ENCODE measurements at places on chromosomes 6 and 20.

DNA sequence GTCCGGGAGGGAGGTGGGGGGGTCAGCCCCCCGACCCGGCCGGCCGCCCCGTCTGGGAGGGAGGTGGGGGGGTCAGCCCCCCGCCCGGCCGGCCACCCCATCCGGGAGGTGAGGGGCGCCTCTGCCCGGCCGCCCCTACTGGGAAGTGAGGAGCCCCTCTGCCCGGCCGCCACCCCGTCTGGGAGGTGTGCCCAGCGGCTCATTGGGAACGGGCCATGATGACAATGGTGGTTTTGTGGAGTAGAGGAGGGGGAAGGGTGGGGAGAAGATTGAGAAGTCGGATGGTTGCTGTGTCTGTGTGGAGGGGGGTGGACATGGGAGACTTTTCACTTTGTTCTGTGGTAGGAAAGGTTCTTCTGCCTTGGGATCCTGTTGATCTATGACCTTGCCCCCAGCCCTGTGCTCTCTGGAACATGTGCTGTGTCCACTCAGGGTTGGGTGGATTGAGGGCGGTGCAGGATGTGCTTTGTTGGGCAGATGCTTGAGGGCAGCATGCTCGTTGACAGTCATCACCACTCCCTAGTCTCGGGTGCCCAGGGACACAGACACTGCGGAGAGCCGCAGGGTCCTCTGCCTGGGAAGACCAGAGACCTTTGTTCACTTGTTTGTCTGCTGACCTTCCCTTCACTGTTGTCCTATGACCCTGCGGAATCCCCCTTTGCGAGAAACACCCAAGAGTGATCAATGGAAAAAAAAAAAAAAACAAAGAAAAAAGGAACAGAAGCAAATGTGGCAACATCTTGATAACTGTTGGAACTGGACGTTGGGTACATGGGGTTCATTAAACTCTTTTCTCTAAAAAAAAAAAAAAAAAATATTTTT is 15.7 kb upstream of the E2F1 start:
- H3K27ac ChIP-seq = no peak overlapping the region
- H3K4me3 ChIP-seq = no peak overlapping the region

DNA sequence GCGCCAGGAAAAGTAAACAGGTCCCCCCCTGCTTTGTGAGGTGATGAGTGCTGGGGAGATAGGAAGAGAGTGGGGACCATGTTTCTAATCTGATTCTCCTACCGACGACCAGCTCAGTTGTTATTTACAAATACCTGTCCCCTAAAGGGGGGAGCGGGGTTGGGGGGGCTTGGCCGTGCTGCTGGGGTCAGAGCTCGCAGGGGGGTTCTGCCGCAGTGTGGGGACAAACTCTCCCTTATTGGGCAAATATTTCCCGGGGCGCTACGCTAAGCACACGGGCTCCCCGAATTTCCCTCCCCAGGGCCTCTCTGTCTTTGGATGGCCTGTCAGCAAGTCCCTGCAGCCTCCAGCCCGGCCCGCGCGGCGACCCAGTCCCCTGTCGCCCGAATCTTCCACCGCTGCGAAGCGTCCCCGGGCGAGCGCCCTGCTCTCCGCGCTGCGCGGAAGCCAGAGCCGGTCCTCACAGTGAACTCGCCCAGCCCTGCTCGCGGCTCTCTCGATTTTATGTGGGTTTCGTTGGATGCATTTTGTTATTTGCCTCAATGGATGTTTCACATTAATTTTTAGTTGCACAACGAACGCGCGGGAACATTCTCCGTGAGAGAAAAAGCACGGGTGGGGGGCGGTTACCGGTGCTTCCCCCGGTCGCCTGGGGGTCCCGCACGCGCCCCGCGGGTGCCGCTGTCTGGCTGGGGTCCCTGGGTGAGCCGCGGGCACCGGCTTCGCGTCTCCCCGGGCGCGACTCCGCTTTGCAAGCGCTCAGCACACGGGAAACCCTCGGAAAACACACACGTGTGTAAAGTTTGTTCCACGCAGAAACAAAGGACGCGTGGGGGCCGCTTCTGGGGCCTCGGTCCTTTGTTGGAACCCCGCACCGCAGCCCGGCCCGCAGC is 1.5 kb upstream of the STX16 start:
- DNase-seq = no peak
- peak overlapping the region; percentile 59 for H3K4me3 ChIP-seq
- H3K36me3 ChIP-seq = no peaks in the 10 kb centered on the region
- no peaks in the 10 kb centered on the region for H3K4me1 ChIP-seq

GRCh38 chr20:62772103-62772611 is 24.1 kb upstream of the MRGBP start:
- H3K27ac ChIP-seq = no peak overlapping the region
- H3K4me1 ChIP-seq = no peaks in the 10 kb centered on the region

DNA sequence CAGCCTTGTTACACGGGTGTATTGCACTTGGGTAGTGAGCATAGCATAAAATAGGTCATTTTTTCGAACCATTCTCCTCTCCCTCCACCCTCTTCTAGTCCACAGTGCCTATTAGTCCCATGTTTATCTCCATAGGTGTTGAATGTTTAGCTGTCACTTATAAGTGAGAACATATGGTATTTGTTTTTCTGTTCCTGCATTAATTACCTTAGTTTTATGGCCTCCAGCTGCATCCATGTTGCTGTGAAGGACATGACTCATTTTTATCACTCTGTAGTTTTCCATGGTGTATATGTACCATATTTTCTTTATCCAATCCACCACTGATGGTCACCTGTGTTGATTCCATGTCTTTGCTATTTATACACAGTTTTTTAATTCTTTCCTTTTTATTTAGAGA is 889.5 kb downstream of the EYS start:
- H3K4me1 ChIP-seq = no peaks in the 10 kb centered on the region
- no peak overlapping the region for H3K4me3 ChIP-seq
- no peak for DNase-seq

DNA sequence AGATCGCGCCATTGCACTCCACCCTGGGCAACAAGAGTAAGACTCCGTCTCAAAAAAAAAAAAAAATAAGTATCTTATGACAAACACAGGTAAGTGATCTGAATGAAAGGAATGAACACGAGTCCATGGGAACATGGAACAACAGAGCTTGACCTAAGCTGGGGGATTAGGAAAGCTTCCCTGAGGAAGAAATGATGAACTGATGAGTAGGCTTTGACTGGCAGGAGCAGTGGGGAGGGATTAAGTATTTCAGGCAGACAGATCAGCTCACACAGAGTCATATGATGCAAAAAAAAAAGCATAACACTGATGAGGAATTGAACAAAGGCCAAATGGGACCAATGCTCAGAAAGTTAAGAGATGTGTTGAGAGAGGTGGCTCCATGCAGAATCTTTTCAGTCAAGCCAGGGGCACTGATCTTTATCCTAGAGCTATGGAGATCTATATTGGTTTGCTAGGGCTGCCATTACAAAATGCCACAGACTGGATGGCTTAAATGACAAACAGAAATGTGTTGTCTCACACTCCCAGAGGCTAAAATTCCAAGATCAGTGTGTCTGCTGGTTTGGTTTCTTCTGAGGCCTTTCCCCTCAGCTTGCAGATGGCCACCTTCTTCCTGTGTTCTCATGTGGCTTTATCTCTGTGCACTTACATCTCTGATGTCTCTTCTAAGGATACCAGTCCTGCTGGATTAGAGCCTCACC is 85.6 kb downstream of the ANKRD6 start:
- DNase-seq = no peak
- H3K36me3 ChIP-seq = no peaks in the 10 kb centered on the region
- H3K27me3 ChIP-seq = no peaks in the 10 kb centered on the region
- H3K4me1 ChIP-seq = no peaks in the 10 kb centered on the region
- no peak overlapping the region for H3K27ac ChIP-seq

DNA sequence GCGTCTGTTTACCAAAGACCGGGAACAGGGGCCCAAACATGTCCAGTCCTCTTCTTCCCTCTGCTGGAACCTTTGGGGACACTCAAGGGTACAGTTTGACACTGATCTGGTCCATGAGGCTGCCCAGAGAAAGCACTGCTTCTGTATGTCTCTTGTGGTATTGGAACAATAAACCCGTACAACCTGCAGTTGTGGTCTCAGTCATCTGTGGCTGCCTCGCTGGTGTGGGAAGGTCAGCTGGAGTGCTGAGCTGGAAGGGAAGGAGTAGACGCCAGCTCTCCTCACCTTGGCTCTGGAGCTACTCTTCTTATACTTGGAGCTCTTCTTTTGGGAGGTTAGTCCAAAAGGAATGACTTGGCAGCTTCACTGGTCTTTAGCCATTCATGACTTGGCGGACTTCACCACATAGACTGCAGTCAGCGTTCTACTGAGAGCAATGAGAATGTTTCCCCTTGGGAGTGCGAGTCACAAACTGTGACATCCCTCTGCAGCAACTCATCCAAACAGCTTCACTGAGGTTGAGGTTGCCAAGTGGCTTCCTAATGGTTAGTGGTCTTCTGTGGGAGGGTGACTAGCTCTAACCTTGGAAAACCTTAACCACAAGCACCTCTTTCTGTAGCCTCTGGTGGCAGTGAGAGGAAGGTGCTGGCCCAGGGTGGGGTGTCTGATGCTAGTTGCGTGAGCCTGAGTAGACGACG is 81.2 kb downstream of the ASXL1 start:
- no peak overlapping the region for H3K4me3 ChIP-seq
- no peaks in the 10 kb centered on the region for H3K36me3 ChIP-seq
- H3K27me3 ChIP-seq = no peaks in the 10 kb centered on the region
- H3K4me1 ChIP-seq = no peaks in the 10 kb centered on the region

DNA sequence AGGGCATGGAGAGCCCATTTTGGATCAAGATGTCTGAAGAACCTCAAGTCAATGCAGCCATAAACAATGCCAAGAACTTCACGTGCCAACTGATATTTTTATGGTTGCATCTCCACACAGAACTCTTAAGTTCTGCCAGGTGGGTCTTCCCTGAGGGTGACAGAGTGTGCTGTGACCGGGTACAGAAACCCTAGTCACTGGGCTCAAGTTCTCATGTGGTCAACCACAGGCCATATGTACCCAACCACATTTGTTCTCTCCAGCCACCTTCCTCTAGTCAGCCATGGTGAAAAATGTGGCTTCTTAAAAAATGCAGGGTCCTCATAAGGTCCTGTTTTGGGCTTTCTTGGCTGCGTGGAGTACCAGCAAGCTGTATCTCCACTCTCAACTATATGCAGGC is 48.9 kb downstream of the CLIC5 start:
- H3K4me3 ChIP-seq = no peak overlapping the region
- no peaks in the 10 kb centered on the region for H3K4me1 ChIP-seq
- no peaks in the 10 kb centered on the region for H3K36me3 ChIP-seq
- H3K27ac ChIP-seq = no peak overlapping the region
- H3K27me3 ChIP-seq = no peaks in the 10 kb centered on the region
